Karpas-422 (cell line): ENCODE measurements at places on chromosomes 12 and 14. TPM values are rescaled to one million over a fixed set of nuclear protein-coding genes. Genes with fewer than 3 reads are reported as not detected.

DNA sequence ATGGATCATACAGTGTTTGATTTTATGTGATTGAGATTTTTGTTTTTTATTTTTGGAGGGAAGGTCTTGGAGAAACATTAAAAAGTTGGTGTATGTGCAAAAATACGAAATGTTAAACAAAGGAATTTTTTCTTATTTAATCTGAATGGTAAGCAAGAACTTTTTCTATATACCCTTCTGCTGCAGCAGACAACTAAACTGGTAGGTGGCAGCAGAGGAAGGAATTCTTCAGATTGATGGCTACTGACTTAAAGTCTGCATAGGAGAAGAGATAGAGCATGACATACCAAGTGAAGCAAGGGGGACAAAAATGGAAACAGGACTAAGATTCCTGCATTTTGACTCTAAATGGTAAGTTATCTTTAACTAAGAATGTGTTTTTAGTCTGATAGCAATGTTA lies 42.0 kb upstream of the A2ML1 start:
- peak; percentile 62 for DNase-seq

- DNase-seq, result no peak
Observed at GRCh38 chr14:103730490-103731035, 15.0 kb downstream of the ZFYVE21 start.

GRCh38 chr14:69094481-69094880 lies 58.4 kb downstream of the DCAF5 start:
- no peak for DNase-seq

DNA sequence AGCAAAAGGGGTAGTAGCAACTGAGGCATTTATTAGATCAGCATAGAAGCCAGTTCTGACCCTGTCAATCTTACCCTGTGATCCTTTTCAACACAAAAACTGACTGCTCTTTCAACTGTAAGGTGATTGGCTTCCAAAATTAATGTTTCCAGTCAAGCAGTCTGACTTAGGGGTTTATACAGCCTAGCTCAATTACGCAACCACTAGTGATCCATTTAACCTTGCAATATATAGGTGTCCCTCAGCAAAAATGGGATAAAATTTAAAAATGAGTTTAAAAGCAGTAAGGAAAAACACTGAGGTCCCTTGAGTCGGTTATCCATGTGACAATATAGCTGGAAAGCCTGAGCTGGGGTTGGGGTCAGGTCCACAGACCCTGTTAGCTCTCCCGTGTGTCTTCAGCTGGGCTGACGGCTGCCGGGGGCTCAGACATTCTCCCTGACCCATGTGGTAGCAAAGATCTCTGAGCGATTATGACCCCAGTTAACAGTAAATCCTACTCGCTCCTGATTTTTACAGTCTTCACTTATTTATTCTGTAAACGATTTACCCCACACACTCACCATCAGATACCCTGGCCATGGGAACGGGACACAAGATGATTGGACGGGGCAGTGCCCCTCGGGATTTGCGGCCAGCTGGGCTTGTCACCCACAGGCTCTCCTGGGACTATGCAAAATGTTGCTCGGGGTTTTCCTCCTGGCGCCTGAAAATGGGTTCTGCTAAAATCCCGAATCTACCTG lies 16.6 kb downstream of the ADGRD1 start:
- peak; percentile 47 for DNase-seq

DNA sequence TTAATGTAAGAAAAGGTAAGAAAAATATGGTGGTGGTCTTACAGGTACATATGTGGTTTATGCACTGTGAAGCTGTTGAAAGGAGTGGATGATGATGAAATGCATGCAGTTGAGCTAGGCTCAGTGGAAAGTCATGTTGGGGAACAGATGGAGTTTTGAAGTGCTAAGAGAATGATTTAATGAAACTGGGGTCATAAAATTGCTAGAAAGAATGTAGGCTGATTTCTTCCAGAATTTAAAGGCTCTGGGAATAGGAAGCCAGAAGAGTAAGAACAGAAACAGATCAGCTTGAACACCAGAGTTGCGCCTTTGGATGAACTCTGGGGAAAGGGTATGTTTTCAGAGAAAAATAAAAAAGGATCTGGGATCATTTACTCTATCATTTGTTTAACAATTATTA lies 146.5 kb downstream of the MON2 start:
- DNase-seq, result no peak

DNA sequence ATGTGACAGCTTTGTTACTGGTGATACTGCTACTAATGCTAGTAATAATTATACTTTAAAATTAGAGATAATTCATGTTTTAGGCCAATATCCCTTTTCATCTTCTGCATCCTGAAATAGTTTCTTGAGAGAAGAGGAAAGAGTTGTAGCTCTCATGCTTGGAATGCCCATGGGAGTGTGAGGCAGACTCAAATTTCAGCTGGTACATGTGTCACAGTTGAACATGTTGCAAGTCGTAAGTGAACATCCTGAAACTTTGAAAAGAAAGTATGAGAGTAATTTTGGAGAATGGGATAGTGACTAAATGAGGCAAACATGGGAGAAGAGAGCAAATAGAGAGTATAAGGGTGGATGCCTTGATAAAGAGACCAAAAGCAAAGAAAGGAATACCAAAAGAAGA lies 168.0 kb downstream of the TMTC3 start:
- no peak for DNase-seq

- peak; percentile 43 for DNase-seq
Observed at GRCh38 chr14:38079886-38080285, 127.8 kb upstream of the SSTR1 start.

The GPX2 gene
- not detected in 2 replicates for total RNA-seq

The C12orf50 gene
- 0.18 TPM in 1 of 2 replicates, not detected in the other for total RNA-seq

The LALBA gene
- not detected in 2 replicates for total RNA-seq
